Esophagus muscularis mucosa (tissue), 4 donors: ENCODE measurements at places on chromosomes 1 and 21.

- DNase-seq, result peak; percentile 86
Observed at GRCh38 chr1:211738691-211739301, 63.4 kb upstream of the NEK2 start.

DNA sequence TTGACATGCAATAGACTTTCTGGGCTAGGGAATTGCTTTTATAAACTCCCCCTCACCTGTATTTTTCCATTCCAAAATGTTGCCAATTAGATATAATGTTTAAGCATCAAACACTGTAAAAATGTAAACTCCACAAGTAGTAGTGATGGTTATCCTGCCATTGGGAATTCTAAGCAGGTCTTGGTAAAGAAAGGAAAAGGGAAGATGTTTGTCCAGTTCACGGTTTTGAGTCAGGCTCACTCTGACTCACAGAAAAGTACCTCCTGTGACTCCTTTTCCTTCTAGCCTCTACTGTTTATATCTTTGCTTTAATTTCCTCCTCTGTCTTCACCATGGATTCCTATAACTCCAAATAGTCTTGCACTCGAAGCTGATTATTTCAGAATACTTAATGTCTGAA is 19.0 kb upstream of the PTPN14 start:
- no peak for DNase-seq

- no peak for DNase-seq
Observed at GRCh38 chr1:82001345-82001744, 200.6 kb downstream of the ADGRL2 start.

DNA sequence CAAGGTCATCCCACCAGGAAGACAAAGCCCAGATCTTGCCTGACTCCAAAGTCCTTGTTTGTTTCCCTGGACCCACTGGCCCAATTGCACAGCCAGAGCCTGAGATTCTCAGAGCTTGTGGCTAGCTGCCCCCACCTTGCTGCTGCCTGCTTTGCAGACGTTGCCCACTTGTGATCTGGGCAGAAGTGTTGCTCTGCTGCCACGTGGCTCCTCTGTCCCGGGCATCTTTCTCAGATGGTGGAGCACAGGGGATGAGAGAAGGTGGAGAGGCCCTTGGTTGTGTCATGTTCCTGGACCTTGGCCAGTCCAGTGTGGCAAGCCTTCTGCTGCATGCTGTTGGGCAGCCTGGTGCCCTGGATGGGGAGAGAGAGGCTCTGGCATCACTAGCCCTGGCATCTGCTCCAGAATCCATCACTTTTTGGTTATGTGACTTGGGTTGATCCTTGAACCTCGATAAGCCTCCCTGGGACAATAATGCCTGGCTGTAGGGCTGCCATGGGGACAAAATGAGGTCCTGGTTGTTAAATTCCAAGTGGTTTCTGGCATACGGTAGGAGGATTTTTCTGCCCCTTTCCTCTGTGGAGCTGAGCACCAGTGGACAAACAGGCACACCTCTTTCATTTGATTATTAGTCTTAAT is 1.5 kb upstream of the NR0B2 start:
- no peak for DNase-seq

GRCh38 chr1:92567211-92567868 is 80.6 kb upstream of the GFI1 start:
- DNase-seq, result no peak

- DNase-seq, result no peak
Observed at GRCh38 chr1:236484310-236484971, 39.3 kb upstream of the LGALS8 start.

- DNase-seq, result no peak
Observed at GRCh38 chr1:175409938-175410337, 217.4 kb upstream of the KIAA0040 start.

DNA sequence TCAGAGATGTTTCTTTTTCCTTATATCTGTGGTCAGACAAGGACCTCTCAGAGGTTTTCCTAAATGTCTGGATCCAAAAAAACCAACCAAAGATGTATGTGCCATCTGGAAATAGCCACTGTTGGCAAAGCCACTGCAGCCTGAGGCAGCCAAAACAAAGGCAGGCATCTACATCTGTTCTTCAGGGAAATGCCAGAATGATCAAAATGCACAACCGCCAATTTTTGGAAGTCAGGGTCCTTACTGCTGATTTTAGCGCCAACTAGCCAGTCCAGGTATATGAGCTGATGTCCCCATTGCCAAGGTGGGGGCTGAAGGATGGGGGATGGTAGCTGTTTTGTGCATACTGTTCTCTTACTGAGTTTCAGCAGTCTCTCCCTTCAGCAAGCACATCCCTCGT is 45.9 kb downstream of the SYT14 start:
- DNase-seq, result no peak

GRCh38 chr1:15322648-15323350 is 75.8 kb downstream of the FHAD1 start:
- DNase-seq, result no peak

DNA sequence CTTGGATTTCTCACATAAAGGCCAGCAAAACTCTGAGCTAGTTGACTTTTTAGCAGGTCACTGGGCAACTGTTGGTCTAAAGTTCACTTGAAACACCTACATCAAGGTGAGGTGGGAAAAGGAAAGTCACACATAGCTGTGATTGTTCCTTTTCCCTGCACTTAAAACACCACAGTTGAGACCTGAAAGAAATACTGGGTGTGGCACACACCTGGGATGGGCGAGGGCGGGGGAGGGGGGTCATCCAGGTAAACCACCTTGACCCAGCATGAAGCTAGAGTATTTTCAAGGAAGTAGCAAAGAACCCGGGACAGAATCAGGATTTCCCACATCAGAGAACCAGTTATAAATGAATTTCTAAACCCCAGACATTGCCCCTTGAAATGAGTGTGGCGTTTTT is 26.4 kb downstream of the ZNF697 start:
- no peak for DNase-seq

GRCh38 chr21:16550917-16551741 is 821.3 kb downstream of the USP25 start:
- no peak for DNase-seq

GRCh38 chr1:47417170-47418044 is 1.3 kb downstream of the FOXE3 start:
- no peak for DNase-seq
